ENCODE measurements at places on chromosomes 16 and 17.

- no peak for DNase-seq
These were observed 7.6 kb downstream of the LMF1 start for GRCh38 chr16:962901-963814.

DNA sequence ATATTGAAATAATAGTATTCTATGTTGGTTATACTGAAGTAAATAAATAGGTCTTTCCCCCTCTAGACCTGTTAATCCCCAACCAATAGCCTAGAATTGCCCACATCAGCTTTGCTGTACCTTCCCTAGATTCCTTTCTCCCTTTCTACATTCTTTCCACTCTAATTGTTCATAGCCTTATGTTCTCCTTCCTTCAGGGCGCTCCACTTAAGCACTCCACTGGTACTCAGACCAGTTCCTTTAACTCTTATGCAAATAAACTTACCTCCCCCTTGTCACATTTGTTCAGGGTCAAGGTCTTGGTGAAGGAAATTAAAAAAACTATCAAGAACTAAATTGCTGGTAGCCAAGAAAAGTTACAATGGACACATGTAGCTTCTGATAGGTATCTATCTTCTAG is 294.8 kb downstream of the UTP18 start:
- DNase-seq, result no peak

DNA sequence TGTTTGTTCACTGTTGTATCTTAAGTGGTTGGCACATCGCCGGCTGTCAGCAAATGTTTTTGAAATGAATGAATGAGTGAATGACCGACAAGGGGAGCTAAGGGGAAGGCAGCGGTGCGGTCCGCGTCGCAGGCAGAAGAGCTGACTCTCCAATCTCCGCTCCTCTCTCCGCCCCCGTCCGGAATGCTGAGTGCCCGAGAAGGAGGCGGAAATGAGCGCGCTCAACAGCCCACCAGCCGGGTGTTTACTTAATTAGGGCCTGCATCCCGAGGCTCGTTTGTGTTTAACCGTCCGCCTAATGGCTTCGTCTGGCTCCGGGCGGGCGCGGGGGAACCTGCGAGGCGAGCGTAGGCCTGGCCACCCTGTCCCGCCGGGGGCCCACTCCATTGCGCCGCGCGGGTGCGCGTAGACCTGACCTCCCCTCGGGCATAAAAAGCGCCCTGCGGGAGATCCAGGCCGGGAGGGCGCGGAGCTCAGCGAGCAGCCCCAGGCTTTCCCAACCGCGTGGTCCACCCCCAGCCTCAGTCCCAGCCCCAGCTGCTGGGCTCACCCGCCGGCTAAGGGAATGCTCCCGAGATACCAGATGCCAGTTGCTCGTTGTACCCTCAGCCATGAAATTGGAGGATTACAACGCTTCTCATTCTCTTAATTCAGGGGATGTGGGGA is 2.5 kb upstream of the CDH3 start:
- no peak for DNase-seq

- DNase-seq, result no peak
These were observed 15.5 kb downstream of the NFAT5 start for GRCh38 chr16:69581297-69581696.

DNA sequence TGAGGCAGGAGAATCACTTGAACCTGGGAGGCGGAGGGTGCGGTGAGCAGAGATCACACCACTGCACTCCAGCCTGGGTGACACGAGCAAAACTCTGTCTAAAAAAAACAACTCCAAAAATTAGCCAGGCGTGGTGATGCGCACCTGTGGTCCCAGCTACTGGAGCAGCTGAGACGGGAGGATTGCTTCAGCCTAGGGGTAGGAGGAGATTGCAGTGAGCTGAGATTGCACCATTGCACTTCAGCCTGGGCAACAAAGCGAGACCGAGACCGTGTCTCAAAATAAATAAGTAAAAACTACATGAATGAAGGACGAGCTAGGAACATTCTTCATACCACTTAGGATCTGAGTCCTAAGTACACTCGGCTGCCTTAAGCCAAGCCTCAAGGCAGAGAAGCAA is 35.4 kb downstream of the CCDC57 start:
- no peak for DNase-seq

DNA sequence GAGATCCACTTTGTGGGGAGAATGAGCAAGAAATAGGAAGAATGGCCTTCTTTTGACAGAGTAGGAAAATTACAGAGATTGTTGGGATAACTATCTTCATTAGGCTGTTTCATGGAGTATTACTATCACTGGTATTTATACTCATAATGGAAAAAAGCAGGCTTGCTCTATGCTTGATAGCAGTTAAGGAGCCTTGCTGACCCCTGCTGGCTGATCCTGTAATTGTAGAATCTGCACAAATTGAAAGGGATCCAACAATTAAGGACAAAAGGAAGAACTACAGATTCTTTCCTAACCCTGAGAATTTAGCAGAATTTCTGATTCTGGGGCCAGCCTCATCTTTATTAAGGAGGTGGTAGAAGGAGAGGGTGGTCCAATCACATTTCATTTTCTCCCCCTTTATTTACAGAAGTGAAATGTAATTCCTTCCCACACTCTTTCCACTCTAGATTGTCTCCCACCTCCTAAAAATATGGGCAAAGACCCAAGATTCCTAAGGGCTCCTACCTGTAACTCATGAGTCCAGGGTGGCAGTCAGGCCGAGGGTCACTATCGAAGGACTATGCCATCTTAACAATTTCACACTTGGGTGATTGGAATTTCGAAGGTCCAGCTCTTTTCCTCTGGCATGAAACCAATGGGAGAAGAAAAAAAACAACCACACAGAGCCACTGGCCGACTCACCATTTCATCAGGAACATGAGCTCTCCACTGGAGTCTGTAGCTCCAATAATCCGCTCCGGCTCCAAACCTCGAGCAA is 26.3 kb downstream of the NFE2L1 start:
- DNase-seq, result peak; percentile 72

DNA sequence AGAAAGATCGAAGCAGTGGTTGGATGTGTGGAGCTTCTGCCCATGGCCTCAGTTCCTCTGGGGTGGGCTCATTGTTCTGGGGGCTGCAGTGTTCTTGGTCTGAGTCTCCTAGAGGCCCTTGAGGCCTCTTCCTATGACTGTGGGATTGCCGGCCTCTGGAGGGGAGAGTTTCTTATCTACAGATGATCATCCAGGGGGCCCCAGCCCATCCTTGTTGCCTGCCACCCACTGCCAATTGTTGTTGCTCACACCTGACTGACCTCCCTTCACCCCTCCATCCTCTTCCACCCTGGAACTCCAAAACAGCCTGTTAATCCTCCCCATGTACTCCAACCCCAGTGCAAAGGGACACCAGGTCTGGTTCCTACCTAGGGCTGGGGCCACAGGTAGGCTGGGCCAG is 5.9 kb downstream of the B3GNT9 start:
- DNase-seq, result no peak

- no peak for DNase-seq
These were observed 918.8 kb upstream of the CDH8 start for GRCh38 chr16:62955033-62955349.

- no peak for DNase-seq
These were observed 82.6 kb downstream of the NOG start for GRCh38 chr17:56675876-56676660.

- DNase-seq, result peak; percentile 25
These were observed 863 bp downstream of the ADCY9 start for GRCh38 chr16:4115209-4115948.

GRCh38 chr16:87410968-87411367 is 18.8 kb downstream of the MAP1LC3B start:
- DNase-seq, result no peak

GRCh38 chr16:88403794-88404581 is 21.2 kb downstream of the ZNF469 start:
- no peak for DNase-seq

DNA sequence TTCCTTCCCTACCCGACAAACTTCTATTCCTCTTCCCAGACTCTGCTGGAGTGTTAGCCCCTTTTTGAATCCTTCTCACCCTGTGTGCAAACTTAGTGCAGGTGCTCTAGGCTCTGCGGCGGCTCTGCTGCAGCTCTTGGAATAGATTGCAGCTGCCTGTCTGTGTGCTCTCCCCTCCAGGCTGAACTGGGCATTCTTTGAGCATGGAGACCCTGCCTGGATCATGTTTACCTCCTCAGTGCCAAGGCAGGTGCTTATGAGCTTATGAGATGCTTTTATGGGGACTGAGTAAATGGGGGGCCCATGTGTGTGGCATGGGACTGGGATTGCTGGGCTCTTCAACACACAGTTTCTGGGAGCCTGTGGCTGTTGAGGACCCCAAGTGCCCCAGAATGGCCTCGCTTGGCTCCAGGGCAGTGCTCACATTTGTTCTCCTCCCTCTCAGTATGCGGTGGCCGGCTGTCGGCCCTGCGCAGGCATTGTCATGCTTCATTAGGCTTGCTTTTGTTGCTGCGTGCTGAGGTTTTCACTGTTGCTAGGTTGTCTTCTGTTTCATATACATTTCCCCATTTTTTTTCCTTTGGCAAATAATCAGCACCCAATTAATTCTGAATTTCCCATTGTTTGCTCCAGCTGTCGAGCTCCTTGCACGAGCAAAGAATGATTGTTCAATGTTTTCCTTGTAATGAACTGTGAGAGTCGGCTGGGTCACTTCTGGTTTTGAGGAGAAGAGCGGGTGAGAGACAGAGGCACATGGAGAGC is 185.5 kb upstream of the NLRP1 start:
- DNase-seq, result no peak

GRCh38 chr16:13898233-13898632 is 21.7 kb upstream of the ERCC4 start:
- DNase-seq, result no peak

DNA sequence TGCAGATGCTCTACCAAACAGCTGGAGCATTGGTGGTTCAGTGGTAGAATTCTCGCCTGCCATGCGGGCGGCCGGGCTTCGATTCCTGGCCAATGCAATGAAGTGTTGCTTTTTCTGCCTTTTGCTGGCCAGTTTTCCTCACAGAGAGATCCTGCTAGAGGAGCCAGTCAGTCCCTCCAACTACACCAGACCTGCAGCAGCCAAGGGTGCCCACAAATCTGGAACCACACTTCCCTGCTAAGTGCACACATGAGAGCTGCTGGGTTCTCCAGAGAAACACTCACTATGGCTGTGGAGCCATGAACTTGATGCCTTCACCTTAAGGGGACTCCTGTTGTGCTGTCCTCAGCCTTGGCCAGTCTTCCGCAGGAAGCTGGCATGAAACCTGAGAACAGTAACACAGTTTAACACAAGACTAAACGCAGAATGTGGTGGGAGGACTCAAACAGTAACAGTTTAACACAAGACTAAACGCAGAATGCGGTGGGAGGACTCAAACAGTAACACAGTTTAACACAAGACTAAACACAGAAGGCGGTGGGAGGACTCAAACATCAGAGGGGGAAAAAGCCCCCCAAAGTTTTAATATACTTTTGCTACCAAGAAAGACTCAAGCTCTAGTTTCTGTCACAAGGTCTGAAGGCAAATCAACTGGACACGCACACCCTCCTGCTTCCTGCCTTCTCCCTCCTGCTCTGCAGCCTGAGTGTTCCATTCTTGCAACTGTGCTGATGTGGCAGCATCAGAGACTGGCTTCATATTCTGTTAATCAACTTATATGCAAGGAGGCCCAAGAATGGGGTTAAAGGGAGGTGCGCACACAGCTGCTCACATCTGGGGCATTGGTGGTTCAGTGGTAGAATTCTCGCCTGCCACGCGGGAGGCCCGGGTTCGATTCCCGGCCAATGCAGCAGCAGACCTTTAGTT is 12.0 kb downstream of the VAC14 start:
- no peak for DNase-seq

DNA sequence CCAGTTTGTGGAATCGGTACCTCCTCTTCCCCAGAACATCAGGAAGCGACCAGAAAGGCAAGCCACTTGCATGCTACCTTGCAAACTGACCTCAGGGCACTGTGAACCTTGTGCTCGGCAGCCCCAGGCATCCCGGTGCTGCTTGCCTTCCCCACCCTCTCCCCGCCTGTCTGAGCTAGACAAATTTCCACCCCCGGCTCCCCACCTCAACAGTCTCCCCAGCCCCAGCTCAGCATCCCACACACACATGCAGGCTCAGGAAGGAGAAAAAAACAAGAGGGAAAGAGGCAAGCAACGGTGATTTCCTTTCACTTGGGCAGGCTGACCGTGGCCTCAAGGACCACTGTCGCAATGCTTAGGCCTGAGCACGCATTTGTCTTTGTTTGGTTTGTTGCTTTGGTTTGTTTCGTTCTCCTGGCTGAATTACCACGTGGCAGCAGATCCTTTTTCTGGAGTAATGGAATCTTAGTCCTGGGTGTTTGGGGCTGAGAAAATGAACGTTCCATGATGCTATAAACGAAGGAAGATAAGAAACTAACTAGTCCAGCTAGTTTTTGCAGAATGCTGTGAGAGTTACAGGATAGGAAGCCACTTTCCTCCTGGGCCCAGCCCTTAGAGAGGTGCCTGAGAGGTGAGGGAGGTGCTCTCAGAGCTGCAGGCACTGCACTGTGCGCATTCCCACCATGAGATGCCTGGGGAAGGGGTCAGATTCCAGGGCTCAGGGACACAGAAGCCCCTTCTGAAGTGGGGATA is 27.9 kb downstream of the SDK2 start:
- DNase-seq, result no peak

GRCh38 chr16:3856367-3857141 is 24.0 kb downstream of the CREBBP start:
- DNase-seq, result no peak

DNA sequence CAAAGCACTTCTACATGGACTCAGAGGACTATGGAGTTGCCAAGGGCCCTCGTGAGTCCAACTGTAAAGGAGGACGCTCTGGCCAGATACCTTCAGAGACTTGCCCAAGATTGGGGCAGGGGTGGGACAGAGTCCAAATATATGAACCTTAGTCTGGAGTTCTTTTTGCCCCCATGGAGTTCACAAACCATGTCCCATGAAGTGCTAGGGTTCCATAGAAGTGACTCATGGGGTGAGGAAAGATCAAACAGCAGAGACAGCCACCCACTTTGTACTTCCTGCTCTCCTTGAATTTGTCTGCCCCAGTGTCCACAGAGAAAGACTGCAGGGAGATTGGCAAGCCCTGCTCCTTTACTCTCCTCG is 29.0 kb downstream of the SRL start:
- peak; percentile 37 for DNase-seq

- DNase-seq, result no peak
These were observed 188.5 kb downstream of the MSI2 start for GRCh38 chr17:57444682-57445450.

DNA sequence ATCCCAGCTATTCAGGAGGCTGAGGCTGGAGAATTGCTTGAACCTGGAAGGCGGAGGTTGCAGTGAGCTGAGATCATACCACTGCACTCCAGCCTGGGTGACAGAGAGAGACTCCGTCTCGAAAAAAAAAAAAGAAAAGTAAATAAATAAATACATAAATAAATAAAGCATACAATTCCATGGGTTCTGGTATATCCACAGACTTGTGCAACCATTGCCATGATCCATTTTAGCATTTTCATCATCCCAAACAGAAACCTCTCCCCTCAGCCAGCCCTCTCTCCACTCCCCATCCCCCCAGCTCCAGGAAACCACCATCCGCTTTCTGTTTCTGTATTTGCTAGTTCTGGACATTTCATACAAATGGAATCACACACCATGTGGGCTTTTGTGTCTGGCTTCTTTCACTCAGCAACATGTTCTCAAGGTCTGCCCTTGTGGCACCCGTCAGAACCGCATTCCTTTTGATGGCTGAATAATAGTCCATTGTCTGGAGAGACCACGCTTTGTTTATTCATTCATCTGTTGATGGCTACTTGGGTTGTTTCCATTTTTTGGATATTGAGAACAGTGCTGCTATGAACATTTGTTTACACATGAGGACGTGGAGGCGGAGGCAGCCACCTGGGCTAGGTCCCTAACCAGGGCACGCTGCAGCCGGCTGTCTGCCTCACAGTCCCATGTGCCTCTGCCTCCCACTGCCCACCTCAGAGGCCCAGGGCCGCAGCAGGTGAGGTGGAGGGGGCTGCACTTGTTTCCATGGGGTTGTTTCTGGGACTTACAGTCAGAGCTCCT is 76.2 kb downstream of the NT5M start:
- DNase-seq, result no peak

- DNase-seq, result no peak
These were observed 157.8 kb upstream of the FAM20A start for GRCh38 chr17:68759002-68759342.

Measured in kidney epithelial cell (primary cell).